ENCODE measurements at places on chromosomes 3 and 15.

GRCh38 chr3:15439476-15439875 lies 12.1 kb downstream of the EAF1 start:
- DNase-seq, result no peak

DNA sequence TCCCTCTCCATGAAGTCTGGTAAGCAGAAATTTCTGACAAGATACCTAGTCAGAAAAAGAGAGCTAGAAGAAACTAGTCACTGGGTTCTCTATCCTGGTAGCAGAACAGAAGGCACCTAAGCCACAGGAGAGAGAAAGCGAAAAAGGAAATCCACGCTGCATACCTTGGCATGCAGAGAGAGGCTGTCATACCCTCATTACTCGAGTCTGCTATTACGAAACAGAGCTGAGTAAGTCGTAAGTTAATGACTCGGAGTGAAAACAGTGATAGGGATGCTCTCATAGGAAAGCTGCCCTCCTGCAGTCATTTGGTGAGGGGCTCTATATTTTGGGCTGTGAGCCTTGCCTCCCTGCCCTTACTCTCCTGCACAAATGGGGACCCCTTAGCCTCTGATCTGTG lies 16.2 kb downstream of the CLRN1 start:
- no peak for DNase-seq

DNA sequence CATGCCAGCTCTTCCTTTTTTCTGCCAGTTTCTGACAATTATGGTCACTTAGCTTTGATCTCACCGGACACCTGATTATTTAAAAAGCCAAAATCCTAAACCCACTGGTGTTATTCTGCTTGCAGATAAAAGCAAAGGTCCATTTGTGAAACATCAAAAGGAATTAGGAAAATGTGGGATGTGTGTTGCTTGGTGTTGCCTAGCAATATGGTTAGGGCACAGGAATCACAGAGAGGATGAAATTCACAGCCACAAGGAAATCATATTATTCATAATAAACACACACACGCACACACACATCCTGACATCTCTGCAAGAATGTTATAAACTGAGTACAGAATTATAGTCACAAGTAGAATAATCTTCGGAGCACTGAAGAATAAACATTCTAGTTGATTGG lies 89.3 kb upstream of the BHLHE40 start:
- DNase-seq, result no peak

GRCh38 chr3:2354702-2355101 lies 256.0 kb downstream of the CNTN4 start:
- no peak for DNase-seq

DNA sequence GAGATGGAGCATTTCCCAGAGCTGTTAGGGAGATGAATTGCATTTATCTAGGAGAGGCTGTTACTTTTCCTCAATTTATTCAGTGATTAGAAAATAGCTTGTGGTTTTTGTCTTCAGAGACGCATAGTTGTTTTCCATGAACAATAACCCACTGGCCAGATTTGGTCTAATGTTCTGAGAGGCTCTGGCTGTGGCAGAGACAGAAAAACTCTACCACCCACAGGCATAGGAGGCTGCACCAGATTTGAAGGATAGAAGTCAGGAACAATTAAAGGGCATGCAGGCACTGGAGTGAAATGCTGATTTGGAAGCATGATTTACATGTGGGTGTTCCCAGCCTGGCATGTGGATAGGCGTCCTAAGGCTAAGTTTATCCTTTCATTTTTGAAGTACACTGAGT lies 143.5 kb downstream of the NFKBIZ start:
- no peak for DNase-seq

DNA sequence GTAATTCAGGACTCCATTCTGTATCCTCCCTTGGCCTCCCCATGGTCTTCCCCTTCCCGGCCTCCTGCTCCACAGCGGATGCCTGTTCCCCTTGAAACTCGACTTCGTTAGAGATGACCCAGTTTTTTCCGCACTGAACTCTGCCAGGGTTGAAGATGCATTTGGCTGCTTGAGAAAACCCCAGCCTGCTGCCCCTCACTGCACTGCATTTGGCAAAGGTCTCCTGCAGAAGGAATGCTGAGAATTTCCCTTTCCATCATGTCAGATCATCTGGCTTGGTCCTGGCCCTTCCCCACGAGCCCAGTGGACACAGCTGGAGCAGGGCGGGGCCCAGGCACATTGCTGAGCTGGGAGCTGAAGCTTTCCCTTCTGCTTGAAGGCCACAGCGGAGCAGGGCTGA lies 37.6 kb upstream of the RGMA start:
- DNase-seq, result no peak

DNA sequence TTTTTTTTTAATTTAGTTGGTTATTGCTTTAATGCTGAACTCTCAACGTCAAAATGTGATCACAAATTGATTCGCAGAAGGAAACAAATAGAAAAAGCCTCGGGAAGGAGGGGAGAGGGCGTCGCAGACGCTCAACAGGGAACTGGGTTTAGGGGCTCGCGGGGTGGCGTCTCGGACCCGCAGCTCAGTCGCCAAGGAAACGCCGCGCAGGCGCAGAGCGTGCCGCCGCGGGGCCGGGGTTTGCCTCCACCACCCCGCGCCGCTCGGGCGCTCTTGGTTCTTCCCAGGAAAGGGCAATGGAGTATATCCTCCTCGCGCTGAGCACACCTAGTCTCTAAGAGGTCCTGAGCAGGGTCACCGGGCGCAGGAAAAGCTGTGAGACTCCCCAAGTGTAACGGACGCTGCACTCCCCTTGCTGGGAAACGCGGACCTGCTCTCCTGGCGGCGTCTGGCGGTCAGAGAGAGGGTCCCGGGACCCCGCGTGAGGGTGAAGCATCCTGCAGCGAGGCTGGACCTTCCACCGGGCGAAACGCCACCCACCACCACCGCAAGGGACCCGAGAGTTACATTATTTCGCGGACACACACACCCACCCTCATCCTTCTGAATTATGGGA lies 753 bp downstream of the PLCH1 start:
- no peak for DNase-seq

- DNase-seq, result peak; percentile 39
Measured at GRCh38 chr15:99059010-99059981, 45.6 kb upstream of the SYNM start.

DNA sequence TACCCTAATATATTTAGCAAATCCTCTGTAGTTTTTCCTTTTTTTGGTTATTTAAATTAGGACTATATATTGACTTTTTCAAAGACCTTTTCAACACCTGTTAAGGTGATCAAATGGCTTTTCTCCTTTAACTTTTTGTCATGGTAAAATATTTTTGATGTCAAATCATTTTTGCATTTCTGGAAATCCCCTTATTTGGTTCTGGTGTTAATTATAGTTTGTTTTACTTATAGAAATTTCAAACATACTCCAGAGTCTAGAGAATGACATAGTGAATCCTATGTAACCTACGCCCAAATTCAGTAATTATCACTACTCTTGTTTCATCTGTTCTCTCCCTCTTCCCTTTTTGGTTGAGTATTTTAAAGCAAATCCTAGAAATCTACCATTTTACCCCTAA lies 121.3 kb upstream of the TBL1XR1 start:
- no peak for DNase-seq

GRCh38 chr3:184639351-184639750 lies 72.5 kb downstream of the MAGEF1 start:
- no peak for DNase-seq

DNA sequence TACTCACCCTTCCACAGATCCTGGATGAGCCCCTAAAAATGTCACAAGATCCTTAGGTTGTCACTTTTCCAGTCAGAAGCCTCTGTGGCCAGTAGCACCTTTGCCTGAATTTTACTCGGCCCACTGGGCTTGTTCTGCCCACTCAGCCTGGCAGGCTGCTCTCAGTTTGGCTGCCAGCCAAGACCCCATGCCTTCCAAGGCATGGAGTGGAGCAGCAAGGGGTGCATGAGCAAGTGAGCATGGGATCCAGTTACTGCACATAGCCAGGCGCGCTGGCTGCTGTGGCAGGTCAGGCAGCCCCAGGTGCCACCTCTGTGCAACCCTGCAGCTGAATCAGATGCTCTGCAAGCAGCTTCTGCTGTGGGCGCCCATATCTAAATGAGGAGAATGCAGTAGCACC lies 79.3 kb downstream of the CGGBP1 start:
- DNase-seq, result no peak

DNA sequence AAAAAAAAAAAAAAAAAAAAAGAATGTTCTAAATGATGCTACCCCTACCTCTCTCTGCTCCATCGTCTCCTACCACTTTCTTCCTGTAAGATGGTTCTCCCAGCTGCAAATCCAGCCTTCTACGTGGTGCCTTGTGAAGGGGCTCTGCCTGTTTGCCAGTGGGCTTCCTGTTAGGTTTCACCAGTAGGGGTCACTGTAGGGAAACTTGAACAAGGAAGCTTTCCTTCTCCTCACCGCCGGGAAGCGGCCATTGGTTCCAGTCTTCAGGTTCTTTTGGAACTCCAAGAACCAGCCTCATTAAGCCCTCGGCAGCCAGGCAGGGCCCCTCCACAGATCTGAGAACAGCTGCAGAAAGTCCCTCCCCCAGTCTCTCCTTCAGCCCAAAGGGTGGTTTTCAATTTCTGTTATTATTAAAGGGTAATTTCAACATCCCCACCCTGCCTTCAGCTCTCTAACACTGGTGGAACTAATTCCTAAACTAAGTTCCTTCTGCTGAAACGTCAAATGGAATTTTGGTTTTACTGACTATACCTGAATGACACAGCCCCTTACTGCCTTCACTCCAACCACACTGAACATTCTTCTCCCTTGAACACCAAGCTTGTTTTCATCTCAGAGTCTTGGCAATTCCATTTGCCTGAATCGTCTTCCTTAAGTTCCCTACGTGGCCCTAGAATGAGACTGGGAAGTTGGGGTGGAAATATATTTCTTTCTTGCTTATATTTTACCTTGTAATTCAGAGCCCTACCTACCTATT lies 13.5 kb downstream of the MCCC1 start:
- no peak for DNase-seq

Measured in T-helper 2 cell (primary cell).